NCI-H146 (cell line): ENCODE measurements at places on chromosomes 5 and 9.

DNA sequence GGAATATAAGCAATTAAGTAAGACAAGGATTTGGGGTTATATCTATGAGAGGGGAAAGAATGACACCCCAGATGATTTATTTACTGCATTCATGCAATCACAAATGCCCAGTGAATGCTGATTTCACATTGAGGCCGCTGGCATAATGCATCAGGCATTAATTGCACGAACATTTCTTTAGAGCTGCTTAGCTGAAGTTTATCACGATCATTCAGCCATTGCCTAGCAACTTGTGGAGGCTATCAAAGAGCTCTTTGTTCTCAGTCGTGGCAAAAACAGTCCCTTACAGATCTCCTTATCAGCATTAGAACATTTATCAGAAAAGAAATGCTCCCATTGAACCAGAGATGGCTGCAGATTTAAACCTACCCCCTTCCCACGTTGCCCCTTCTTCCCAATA, 88.7 kb upstream of the PRRC1 start:
- no peak for DNase-seq

DNA sequence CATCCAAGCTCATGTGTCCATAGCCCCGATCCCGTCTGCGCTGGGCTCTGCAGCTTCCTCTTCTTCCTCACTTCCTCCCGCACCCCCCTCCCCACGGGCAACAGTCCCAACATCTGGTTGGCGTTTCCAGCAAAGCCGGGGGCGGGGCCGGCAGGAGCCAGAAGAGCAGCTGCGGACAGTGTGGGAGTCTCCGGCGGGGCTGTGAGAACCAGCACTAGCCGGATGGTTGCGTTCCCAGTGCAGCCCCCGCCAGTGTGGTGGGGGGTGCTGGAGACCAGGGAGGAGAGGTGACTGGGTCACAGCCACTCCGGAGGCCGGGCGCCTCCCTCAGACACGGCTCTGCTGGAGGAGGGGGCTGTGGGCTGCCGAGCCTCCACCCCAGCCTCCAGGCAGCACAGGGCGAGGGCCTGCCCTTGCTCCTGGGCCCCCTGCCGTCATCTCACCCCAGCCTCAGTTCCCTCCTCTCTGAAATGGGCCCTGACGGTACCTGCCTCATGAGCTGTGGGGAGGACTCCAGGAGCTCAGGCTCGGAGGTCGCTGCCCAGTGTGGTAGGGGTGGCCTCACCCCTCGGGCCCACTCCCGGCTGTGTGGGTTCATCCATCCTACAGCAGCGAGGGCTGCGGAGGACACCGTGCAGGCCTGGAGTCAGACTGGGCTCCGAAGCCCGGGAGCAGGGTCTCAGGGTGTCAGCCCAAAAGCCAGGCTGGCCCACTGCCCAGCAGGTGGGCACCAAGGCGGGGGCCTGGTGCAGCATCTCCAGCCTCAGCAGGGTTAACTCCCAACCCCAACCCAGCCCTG, 41.5 kb upstream of the NOTCH1 start:
- no peak for DNase-seq

- DNase-seq, result peak; percentile 4
Observed at GRCh38 chr5:106956886-106957285, 713.9 kb downstream of the EFNA5 start.

- no peak for DNase-seq
Observed at GRCh38 chr5:97498657-97499056, 315.6 kb upstream of the RIOK2 start.

- no peak for DNase-seq
Observed at GRCh38 chr5:181211208-181211607, 6.2 kb upstream of the TRIM7 start.

- no peak for DNase-seq
Observed at GRCh38 chr9:132005899-132006298, 73.8 kb downstream of the MED27 start.

DNA sequence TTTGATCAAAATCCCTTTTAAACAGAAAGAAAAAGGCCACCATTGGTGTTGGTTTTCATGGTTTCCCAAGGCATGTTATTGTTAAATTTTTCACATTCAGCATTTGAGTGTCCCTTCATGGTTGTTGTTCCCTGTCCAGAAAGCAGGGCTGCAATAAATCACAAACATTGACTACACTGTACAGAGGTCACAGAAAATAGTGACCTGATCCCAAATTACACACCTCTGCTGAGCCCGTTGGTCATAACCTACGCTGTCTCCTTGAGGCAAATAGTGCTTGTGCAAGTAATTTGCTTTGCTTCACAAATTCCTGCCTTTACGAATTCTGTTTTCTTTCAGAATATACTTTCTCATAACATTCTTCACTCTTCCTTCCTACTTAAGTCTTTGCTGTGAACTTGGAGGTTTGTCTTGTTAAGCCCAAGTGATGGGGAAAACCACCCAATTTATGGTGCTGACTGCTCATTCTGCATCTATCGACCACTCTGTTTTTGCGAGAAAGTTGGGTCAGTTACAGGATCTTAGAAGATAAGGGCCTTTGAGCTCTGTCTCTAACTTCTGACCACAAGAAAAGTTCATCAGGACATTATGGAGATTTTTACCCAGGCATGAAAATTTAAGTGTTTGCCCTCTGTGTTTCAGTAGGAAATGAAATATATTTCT, 16.0 kb downstream of the PIK3R1 start:
- no peak for DNase-seq

DNA sequence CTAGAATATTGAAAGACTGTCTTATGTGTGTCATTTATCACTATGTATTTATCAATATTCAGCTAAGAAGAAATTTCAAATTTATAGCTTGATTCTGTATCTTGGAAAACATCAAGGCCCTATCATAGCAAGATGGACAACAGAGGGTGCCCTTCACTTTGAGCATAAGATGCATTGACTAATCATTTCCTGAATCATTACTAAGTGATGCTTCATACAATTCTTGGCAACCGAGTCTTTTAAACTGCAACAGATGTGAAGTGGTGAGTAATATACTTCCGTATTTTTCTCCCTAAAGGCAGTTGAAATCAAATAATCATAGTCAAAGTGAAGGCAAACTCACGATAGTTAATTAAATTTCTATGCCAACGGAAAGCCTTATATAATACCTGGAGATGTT, 318.6 kb upstream of the RGMB start:
- no peak for DNase-seq

GRCh38 chr5:43106290-43106638, 14.4 kb upstream of the ZNF131 start:
- DNase-seq, result no peak

DNA sequence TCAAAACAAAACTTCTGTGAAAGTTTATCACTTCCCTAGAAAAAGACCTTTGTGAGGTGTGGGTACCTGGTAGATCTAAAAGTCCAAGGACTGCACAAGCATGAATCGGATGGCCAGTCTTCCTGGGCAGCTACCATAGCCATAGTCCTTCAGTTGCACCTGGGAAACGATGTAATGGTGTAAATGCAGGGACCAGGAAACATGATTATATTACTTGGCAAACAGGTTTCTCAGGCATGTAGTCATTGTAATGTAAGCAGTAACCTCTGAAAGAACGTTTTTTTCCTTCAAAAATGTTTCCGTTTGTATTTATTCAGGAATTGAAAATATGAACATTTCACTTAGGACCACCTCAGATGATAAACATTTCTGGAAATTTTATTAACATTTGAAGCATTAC, 433.4 kb downstream of the DTWD2 start:
- peak; percentile 8 for DNase-seq

DNA sequence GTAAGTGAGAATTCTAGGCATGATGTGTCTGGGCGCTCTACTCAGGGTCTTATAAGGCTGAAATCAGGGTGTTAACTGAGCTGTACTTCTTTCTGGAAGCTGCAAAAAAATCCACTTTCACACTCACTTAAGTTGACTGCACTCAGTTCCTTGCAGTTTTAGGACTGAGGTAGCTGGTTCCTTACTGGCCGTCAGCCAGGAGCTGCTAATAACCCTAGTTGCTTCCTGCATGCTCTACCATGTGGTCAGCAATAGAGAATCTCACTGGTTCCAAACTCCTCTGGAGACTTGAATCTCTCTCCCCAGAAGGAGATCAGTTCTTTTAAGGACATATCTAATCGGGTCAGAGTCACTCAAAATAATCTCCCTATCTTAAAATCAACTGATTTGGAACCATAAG, 911.2 kb downstream of the EFNA5 start:
- DNase-seq, result no peak

- DNase-seq, result no peak
Observed at GRCh38 chr9:137405677-137406081, 17.3 kb downstream of the EXD3 start.
